Iris pigment epithelial cell (primary cell): ENCODE measurements at places on chromosomes 16 and 17.
A peak's percentile ranks its signal among the peaks of the same experiment; 100 is the strongest.

DNA sequence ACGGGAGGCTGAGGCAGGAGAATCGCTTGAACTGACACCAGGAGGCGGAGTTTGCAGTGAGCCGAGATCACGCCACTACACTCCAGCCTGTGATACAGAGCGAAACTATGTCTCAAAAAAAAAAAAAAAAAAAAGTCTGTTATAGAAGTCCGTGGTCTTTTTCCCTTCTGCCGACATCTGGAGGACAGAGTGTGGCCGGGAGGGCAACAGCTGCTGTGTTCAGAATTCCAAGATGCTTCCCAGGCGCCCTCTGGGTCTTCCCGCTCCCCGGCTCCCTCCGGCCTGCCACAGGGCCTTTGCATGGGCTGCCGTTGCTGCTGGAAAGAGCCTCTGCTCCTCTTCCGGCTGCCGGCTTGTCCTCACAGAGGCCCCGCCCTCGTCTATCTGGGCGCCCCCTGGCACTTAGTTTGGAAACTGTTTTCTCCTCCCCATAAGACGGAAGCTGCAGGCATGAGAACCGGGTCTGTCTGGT lies 2.4 kb upstream of the CACNA1H start:
- DNase-seq, result peak; percentile 20

- DNase-seq, result no peak
Measured at GRCh38 chr16:15970202-15970601, 20.8 kb downstream of the ABCC1 start.

GRCh38 chr16:80806927-80807340 lies 2.5 kb upstream of the CDYL2 start:
- DNase-seq, result peak; percentile 74

GRCh38 chr16:66366433-66367299 lies at the start of gene CDH5:
Gene CDH5, plus strand, starts transcription at chr16:66366691. Its CDS starts 12,647 bp downstream, at chr16:66379338.
- DNase-seq, result no peak

GRCh38 chr17:50289278-50289677 lies 15.0 kb downstream of the TMEM92 start:
- peak; percentile 47 for DNase-seq

DNA sequence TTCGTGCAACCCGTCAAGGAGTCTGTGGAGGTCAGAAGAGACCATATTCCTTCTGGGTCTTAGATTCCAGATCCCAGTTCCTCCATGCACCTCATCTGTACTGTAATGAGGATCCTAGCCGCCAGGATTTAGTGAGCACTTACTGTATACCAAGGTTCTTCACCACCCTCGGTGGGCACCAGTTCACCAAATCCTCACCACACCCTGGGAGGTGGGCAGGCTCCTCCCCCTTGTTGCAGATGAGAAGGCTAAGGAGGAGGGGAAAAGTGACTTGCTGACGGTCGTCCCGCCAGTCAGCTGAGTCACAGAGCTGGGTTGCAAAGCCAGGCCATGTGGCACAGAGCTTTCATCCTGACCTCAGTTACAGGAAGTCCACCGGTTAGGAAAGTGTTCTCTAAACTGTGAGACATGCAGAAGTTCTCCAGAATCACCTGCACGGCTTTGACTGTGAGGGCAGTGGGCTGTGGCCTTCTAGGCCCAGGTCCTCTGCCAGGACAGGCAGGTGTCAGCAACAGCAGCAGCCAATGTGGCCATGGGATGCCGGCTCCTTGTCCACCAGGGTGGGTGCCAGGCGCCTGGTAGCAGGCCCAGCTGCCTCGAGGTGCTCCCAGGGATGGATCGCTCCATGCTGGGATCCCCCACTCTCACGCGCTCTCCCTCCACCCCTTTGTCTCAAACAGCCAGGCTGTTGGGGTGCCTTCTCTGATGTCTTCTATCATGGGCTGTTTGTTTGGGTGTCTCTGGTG lies 240.3 kb upstream of the GSE1 start:
- peak; percentile 78 for DNase-seq

GRCh38 chr16:28872952-28873351 lies 5.3 kb upstream of the ATP2A1 start:
- no peak for DNase-seq
